Pancreas (tissue), 10 donors: ENCODE measurements at places on chromosomes 16 and 17. TPM values are rescaled to one million over a fixed set of nuclear protein-coding genes. Genes with fewer than 3 reads are reported as not detected.

- H3K36me3 ChIP-seq = peaks cover 3% of the 10 kb centered on the region
- H3K27me3 ChIP-seq = no peaks in the 10 kb centered on the region
- H3K27ac ChIP-seq = no peak overlapping the region
- H3K4me1 ChIP-seq = peaks cover 7% of the 10 kb centered on the region
- DNase-seq = peak; percentile 66
Measured at GRCh38 chr17:30290696-30291542, 825 bp downstream of the BLMH start.

DNA sequence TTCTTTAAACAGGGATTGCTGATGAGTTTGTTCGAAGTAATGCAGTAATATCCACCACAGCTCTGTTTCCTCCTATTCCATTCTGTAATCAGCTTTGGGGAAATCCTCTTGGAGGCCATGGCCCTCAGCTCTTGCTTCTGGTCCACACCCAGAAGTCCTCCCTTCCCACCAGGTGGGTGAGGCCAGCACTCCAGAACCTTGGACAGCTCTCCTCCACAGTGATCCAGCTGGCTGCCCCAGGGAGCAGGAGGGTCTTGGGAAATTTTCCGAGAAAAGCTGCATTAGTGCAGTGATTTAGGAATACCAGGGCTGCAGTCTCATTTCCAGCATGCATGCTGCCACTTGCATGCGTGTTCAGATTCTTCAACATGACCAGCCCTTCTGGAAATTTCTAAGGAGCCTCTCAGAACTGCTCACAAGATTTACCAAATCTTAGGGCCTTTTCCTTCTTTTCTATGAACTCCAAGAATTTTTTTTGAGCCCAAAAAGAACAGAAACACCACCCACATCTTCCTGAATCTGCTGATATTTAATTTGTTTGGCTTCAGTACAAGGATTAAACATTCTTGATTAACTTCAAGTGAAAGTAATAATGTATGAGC is 4.2 kb downstream of the SMPD3 start:
- no peak overlapping the region for H3K27ac ChIP-seq
- H3K4me3 ChIP-seq = no peak overlapping the region
- DNase-seq = peak; percentile 48

DNA sequence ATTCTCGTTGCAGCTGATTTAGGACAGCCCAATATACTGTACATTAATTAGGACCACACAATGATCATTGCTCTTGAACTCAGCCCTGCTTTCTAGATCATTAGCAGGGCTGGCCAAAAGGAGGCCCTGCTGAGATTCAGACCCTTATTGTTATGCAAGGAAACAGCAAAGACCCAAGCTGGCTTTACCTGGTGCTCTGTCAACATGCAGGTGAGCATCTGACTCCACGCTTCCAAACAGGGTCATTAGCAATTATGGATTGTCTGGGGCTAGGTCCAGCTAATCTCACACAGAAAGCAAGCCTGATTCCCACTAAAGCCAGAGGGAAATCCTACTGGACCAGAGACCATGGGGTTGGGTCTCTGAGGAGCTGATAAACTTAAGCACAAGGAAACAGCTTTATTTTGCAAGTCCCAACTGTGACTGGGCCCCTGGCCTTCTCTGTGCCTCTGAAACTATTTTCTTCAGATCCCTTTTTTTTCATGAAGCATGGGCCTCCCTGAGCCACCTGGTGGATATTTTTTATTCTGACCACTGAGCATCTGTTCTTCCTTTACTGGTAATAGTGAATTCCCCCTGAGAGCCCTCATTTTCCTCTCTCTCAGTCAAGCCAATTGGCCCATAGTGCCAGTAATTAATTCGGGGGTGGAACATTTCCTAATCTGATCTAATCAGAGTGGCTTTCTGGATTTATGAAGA is 236.1 kb downstream of the GRIN2A start:
- no peaks in the 10 kb centered on the region for H3K36me3 ChIP-seq
- H3K27me3 ChIP-seq = no peaks in the 10 kb centered on the region
- H3K27ac ChIP-seq = no peak overlapping the region
- no peak for DNase-seq

DNA sequence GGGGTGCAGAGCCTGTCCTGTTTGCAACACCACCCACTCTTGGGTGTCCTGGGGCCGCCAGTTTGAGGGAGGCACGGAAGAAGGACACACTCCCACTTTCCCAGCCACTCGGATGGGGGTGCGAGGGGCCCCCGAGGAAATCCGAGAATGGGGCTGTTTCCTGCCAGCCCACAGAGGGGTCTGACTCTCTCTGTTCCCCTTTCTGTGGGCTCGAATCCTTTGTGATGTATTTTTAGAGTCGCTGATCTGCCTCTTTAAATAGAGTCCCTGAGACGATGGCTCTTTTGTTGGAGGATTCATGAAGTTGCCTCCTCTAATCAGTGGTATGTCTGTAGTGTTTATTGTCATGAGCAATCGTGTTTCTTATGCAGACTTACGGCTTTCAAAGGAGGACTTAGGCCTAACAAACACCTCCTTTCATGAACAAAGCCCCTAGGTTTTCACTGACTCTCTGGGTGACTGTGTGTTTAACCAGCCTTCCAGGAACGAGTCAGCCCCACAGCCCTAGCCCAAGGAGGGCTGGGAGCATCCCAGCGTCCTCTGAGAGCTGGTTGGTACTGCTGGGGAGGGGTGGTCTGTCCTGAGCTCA is 29.1 kb downstream of the CIBAR2 start:
- no peaks in the 10 kb centered on the region for H3K36me3 ChIP-seq
- H3K27ac ChIP-seq = no peak overlapping the region
- no peaks in the 10 kb centered on the region for H3K27me3 ChIP-seq
- no peaks in the 10 kb centered on the region for H3K4me1 ChIP-seq

DNA sequence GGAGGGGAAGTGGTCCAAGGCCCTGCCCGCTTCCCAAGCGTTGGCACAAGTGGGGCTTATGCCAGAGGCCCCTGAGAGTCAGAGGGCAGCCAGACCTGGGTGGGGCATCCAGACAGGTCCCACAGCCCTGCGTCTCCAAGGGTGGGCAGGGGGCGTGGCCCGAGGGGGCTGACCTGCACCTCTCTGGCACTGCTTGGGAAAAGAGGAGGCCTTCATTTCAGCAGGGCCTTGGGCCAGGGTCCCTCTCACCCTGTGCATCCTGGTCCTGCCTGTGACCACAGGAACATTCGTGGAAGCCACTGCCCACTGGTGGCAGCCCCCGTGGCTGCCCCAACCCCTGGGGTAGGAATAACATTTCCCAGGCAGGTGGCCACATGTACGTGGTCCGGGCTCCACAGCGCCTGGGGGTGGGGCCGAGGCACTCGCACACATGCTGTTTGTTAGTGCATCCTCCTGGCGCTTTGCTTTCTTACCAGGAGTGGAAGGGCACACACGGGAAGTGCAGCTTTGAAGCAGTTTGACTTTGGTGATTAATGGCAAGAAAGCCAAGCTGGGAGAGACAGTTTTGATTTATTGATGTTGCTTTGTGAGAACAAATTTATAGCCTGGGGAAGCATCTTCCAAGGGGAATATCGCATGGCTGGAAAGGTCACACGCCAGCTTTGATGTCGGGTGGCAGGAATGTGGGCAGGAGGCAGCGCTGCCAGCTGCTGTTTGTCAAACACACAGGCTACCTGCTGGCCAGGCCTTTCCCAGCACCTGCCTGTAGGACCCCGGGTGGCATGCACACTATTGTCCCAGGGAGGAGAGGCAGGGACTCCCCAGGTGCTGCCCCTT is 4.3 kb downstream of the CENPX start:
- H3K27me3 ChIP-seq = no peaks in the 10 kb centered on the region
- H3K36me3 ChIP-seq = no peaks in the 10 kb centered on the region

GRCh38 chr17:9924735-9925191 is 19.7 kb upstream of the RCVRN start:
- no peaks in the 10 kb centered on the region for H3K4me1 ChIP-seq
- H3K27ac ChIP-seq = no peak overlapping the region
- no peaks in the 10 kb centered on the region for H3K27me3 ChIP-seq
- no peaks in the 10 kb centered on the region for H3K36me3 ChIP-seq

The CRYBA1 gene
- not detected for total RNA-seq

The KRTAP4-4 gene
- total RNA-seq = not detected

The KCNJ16 gene
- 27.6 TPM for total RNA-seq
